GM18507 (cell line): ENCODE measurements at places on chromosomes 13 and 19.

DNA sequence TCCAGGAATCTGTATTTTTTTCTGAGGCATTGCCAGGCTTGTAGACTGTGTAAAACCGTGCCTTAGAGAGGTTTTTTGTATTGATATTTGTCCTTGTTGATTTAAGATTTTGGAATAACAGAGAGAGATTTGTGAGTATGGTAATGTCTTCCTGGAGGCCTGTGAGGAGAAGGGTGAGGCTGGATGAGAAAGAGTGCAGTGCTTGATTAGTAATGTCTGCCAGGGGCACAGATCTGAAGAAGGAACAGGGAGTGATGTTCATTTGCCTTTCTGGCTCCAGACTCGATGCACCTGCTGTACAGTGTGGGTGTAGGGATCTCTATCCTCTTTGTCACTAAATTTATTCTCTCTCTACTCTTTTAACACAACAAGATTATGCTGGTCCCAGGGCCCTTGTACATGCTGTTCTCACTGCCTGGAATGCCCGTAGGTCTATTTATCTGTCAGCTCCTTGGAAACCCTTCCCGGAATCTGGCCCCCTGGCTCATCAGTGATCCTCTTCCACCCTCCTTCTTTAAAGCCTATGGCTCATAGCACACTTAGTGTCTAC lies 4.2 kb downstream of the FIZ1 start:
- DNase-seq = no peak

GRCh38 chr13:46487748-46488147 lies 65.2 kb upstream of the LRCH1 start:
- DNase-seq = no peak

GRCh38 chr13:39345982-39346381 lies 257.0 kb downstream of the LHFPL6 start:
- DNase-seq = no peak

- DNase-seq = no peak
These were observed 727.7 kb downstream of the UQCRFS1 start for GRCh38 chr19:28485292-28485691.

DNA sequence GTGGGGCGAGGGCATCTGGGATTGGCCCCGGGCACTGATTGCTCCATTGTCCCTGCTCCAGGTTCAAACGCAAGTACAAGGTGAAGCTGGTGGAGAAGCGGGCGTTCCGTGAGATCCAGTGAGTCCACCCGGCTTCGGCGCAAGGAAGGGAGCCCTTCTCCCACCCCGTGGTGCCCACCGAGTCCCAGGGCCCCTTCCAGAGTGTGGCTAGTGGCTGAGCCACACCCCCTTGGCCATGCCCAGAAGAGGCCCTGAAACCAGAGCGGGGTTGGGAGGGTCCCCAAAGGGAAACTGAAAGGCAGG lies 11.2 kb downstream of the NOP53 start:
- DNase-seq = no peak

DNA sequence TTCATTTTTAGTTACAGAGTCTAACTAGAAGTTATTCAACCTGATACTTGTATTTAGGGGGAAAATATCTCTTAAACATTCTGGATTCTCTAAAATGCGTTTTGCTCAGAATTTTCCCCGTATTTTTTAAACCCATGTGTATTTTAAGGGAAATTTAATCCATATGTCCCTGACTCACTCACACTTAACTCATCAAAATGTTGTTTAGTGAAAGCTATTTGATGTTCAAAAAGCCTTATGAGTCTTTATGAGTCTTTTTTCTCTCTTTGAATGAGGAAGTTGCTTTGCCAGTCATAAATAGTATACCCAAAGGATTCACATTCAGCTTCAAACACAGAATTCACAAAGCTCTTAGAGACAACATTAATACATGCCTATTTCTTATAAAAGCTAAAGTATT lies 16.4 kb downstream of the MAB21L1 start:
- no peak for DNase-seq

DNA sequence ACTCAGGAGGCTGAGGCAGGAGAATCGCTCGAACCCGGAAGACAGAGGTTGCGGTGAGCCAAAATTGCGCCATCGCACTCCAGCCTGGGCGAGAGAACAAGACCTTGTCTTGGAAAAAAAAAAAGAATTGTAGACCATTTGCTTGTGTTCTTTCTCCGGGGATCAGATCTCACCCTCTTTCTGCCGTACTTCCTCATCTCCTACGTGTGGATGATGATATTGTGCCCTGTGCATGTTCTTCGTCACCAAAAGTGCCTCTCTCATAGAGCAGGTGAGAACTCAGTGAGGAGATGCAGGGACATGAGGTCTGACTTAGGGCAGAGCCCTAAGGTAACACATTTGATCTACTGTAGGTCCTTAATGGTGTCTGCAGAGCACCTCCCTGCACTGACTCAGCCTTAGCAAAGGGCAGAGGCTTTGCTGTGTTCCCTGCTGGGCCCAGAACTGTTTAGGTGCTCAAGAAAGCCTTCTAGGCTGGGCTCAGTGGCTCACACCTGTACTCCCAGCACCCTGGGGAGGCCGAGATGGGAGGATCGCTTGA lies 1.3 kb downstream of the APOC2 start:
- no peak for DNase-seq

DNA sequence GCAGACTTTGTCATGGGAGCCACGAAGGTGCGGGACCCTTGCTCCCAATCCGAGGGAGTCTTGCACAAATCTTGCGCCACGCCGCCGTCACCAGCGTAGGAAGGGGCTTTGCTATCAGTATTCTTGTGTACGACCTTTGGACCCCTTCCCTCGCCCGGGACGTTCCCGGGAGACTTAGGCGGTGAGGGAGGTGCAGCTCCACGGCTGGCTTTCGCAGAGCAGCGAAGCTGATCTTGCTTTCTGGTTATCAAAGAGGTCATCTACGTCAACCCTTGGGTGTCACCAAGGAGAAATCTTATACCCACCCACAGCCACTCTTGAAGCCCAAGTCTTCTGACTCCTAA lies 583 bp downstream of the TECR start:
- no peak for DNase-seq

GRCh38 chr19:8208922-8209461 lies at the start of gene CERS4:
Gene CERS4 (plus strand): TSS chr19:8209370. CDS start chr19:8251077, 41,707 bp downstream.
- peak; percentile 73 for DNase-seq
